ENCODE measurements at places on chromosomes 1 and 21.

- no peak for DNase-seq
These were observed 31.8 kb downstream of the DIPK1A start for GRCh38 chr1:92929461-92929860.

DNA sequence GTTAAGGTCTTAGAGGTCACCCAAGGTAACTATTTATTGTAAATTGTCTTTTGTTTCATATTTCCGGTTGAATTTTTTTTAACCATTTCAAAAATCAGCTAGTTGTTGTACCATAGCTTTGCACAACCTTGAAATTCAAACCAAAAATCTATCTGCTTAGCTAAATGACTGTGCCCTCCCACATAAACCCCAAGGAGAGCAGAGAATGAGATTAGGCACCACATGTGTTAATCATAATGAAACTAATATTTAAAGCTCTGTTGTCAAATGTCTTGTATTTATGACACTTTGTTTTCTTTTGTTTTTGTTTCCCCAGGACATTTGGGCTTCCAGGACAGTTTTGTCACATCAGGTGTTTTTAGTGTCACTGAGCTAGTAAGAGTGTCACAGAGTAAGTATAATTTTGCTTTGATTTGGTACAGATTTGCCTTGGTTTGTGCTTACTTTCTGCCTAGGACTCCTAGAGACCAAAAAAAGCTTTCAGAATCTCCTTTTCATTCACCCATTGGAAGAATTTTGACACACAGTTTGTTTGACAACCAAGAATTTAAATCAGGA lies 249.9 kb downstream of the NFIA start:
- DNase-seq, result no peak

DNA sequence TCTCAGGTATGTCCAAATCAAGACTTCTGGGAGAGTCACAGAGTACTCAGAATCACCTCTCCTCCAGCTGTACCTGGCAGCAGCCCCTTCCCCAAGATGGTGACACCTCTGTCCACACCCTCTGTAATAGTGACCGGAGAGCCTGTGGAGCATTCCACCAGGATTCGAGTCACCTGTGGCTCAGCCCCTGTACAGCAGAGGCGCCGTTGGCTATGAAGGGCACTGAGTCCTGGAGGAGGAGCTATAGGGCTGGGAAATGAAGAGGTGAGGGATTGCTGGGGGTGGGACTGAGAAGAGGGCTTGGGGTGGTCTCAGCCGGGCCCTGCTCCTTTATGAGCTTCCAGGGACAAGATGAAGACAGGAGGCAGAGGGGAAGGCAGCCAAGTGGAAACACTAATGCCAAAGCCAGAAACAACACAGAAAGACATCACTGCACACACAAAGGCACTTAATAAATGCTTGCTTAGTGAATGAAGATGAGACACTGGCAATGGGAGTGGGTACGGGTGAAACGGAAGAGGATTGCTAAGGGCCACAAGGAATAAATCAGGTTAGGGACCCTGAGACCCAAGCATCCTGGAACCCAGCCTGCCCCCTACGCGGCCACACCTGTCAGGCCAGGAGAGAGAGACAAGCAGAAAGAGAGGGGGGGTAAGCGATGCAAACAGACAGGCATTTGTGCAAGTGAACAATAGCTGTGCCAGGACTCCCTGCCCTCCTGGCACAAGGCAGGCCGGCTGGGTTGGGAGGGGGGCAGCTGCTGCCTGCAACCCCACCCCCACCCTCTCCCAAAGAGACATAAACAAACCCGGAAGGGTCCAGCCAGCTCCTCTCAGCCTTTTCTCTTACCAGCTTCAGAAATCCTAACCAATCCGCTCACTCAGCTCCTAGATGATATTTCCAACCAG lies 3.9 kb downstream of the ARHGEF2 start:
- DNase-seq, result no peak

DNA sequence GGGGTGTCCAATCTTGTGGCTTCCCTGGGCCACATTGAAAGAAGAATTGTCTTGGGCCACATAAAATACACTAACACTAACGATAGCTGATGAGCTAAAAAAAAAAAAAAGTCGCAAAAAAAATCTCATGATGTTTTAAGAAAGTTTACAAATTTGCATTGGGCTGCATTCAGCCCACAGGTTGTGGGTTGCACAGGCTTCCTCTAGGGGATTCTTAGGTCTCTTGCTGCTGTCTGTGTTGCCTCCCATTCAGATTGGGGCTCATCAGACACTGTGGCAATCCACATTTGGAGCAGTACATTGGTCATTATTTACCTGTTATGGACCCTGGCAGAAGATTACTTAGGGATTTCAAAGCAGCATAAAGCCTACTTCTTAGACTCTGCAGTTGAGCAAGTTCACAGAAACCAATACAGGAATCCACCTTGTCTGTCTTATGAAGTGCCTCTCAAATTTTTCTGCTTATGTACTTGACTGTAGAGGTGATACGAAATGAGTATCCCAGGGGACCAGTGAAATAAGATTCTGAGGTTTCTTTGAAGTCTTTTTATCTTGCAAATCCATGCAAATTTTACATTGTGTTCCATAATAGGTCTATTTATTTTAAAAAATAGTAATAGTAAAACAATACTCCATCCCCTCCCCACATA lies 205.5 kb downstream of the RPS6KC1 start:
- no peak for DNase-seq

- no peak for DNase-seq
These were observed 58.7 kb upstream of the ZC3H12A start for GRCh38 chr1:37415611-37416244.

GRCh38 chr1:156767879-156768604 lies 707 bp downstream of the PRCC start:
- no peak for DNase-seq

DNA sequence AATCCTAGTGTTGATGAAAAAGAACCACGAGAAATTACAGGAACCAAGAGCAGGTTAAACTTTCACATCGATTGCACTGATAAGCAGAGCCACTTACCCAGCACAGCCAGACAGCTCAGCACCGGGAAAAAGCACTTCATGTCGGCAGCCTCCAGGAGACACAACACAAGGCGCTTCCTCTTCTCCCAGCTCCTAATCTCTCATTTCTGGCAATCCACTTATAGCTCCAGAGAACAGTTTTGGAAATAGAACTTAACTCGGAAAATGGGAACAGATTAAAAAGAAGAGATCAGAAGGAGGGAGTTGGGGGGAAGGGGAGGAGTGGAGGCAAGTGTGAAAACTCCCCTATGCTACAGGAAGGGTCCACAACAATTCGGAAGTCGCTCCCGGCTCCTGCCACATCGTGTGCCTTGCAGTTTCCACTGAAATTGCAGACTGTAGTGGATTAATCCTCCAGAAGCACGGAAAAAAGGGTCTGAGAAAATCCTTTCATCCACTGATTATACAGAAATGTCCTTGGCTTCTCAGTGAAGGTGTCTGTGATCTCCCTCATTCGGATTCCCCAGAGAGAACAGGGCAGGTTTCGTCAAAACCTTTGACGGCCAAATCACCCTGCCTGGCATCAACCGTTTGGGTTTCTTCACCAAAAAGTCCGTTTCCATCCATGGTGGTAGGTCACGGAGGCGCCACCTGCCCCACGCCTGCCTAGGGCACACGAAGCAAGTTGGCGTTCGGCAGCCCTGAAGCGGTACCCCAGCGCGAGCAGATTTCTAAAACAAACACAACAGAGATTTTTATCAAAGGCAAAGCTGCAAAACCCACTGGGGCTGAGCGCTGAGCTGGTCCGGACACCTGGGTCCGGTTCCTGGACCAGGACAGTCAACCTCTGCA lies 1.1 kb downstream of the IGSF3 start:
- DNase-seq, result no peak

GRCh38 chr1:212285685-212286555 lies 710 bp downstream of the PPP2R5A start:
- DNase-seq, result no peak

GRCh38 chr1:180916012-180916770 lies 3.5 kb downstream of the KIAA1614 start:
- no peak for DNase-seq

GRCh38 chr1:95475686-95476457 lies 241.9 kb downstream of the RWDD3 start:
- DNase-seq, result no peak

GRCh38 chr1:82704393-82704792 lies 903.7 kb downstream of the ADGRL2 start:
- no peak for DNase-seq

GRCh38 chr21:27513825-27514224 lies 546.9 kb upstream of the ADAMTS5 start:
- DNase-seq, result no peak

DNA sequence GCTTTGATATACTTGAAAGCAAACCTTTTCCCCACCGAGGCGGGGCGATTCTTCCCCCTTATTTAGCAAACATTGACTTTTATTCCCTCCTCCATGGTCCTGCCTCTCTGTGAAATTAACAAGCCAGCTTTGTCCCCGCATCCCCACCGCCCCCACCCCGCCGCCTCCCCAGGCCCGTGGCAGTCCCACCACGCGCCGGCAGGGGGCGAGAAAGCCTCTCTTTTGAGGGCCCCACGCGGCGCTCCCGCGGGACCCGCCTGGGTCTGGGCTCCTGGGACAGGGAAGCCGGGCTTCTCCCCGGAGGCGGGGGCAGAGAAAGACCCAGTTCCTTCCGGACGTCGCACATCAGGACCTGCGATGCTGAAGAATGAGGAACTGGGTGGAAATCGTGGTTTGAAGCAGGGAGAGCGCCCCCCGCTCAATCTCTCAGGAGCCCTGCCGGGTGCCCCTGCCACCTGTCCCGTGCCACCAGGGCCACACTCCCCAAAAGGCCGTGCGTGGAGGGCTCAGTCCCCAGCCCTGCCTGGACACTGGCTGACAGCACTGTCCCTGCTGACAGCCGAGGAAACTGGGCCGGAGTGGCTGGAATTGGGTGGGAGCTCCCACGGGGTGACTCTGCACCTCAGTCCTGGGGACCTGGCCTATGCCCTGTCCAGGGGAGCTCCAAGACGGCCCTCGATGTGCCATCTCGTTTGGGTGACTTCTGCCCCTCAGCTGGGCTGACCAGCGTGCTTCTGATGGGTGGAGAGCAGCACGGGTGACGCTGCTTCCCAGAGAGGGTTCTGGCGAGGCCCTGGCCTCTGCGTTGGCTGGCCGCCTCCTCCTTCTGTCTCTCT lies 8.6 kb upstream of the ACTRT2 start:
- no peak for DNase-seq

DNA sequence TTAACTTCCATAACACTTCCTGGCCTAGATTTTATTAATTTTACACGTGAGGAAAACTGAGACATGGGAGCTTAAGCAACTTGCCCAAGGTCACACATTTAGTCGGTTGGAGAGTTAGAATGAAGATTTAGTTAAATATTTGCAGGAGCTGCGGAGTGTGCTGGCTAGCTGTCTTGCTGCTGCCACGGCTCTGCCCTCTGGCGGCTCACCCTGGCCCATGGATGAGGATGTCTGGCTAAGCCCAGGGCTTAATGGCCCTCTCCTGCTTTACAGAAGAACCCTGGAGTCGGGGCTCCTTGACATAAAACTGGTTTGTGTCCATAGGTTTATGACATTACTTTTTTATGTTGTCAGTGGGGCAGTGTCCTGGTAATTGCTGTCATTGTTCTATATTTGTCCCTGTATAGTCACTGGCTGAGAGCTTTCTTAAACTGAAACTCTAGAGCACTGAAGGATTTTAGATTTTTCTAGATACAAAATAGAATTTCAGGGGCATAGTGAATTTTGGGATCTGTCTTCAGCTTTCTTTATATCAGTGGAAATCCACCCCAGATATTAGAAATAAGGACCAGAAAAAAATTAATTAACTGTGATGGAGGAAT lies 88.9 kb upstream of the WLS start:
- no peak for DNase-seq

- no peak for DNase-seq
These were observed 23.0 kb upstream of the RAB4A start for GRCh38 chr1:229247871-229248270.

GRCh38 chr1:20719871-20720620 lies 2.2 kb upstream of the KIF17 start:
- no peak for DNase-seq

DNA sequence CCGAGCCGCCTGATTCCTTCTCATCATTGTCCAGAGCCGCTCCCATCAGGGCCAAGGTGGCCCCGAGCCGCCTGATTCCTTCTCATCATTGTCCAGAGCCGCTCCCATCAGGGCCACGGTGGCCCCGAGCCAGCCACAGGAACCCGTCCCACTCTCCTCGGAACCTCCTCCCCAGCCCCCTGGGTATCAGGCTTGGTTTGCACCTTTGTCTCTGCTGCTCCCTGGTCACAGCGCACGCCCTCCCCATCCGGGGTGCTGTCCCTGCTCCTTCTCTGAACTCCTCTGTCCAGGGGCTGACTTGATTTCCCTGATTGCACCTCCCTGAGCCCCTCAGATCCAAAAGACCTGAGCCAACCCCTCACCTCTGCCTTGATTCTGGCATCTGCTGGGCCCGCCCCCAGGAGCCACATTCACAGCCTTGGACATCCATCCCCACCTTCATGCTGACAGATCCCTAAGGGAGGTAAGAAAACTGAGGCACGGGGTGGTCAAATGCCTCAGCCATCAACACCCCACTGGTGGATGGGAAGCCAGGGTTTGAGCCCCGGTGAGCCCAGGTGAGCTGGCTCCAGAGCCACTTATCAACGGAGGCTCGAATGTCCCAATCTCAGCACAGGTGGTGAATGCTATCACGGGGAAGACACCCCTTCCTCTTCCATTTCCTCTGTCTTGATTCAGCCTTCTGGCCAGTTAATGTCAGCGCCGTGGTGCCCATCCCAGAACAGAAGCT lies 25.6 kb upstream of the COL18A1 start:
- DNase-seq, result no peak

DNA sequence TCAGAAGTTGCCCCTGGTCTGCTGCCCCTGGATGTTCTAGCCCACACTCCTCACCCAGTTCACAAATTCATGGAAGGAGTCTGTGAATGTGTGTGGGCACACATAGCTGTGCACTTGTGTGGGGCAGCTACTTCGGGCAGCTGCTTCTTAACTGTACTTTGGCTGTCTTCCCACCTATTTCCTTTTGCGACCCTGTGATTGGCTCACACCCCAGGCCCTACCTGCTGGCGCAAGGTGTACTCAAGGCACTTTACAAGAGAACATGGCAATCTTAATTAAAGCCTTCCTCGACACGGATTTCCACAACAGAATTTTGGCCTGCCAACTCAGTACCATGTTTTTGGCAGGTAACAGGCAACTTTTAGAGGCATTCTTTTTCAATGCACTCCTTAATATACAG lies 86.5 kb upstream of the CTTNBP2NL start:
- DNase-seq, result no peak

GRCh38 chr1:2582391-2582790 lies 4.2 kb upstream of the PRXL2B start:
- no peak for DNase-seq

GRCh38 chr1:180224902-180225301 lies 5.2 kb upstream of the LHX4 start:
- no peak for DNase-seq

DNA sequence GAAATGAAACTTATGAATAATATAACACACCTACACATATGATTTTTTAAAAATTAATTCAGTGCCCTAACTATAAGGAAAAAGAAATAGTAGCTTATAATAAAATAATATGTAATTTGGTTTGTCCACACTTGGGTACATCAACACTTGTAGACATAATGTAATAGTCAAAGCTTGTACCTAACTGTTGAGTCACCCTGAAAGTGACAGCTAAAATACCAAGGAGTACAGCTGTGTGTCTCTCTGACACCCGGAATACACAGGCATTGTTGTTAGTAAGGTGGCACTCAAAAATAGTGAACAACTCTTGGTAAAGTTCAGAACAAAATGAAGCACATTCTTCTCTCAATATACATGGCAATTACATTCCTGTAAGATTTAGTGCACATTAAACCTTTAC lies 243.4 kb downstream of the TRABD2B start:
- DNase-seq, result no peak

Measured in SW 1271 (cell line).